ENCODE measurements at places on chromosomes 6 and 20.

DNA sequence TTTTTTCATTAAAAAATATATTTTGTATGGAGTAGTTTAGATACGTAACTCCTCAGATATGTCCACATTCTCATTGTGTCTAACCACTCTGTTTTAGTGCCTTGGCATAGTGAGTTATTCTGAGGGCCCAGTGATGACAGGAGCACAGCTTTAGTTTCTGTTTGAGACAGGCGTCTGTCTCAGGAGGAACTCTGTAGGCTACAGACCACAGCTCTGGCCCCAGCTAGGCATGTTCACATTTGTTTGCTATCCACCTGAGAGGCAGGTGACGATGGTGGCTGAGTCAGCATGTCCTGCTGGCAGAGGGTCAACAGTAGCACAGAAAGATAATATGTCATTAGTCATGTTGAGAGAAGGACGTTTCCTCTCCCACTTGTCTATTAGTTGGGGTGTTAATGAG lies 16.3 kb downstream of the LRRC1 start:
- DNase-seq, result no peak

DNA sequence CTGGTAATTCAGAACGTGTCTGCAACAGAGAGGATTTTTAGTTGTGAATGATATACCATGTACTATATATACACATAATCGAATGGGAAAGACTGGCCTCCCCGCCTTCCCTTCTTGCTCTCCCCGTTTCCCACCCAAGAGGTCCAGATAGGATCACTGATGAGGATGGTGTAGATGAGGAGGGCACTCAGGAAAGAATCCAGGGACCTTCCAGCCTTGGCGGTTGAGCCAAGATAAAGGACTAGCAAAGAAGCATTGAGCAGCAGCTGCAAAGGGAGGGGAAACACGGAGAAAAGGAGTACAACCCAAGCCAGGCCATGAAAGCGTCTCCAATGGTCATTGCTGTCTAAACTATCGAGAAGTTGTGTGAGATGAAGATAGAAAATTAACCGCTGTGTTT lies 84.0 kb upstream of the EXOC2 start:
- no peak for DNase-seq

DNA sequence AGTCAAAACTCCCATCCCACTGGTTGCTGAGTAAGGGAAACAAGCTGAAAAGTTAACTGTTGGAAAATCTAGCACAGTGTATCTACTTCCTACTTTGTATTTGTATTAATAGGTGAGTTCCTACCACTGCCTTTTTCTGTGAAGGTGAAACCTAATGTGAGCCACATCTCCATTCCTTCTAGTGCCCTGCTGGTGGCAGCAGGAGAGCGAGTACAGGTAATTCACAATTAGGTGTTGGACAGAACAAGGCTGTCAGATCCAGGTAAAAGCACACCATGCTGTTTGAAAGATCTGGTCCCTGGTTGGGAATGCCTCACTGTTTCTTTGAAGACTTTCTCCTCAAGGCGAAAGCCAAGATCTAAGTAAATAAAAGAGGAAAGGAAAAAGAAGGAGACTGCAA lies 528.4 kb downstream of the PKHD1 start:
- no peak for DNase-seq

DNA sequence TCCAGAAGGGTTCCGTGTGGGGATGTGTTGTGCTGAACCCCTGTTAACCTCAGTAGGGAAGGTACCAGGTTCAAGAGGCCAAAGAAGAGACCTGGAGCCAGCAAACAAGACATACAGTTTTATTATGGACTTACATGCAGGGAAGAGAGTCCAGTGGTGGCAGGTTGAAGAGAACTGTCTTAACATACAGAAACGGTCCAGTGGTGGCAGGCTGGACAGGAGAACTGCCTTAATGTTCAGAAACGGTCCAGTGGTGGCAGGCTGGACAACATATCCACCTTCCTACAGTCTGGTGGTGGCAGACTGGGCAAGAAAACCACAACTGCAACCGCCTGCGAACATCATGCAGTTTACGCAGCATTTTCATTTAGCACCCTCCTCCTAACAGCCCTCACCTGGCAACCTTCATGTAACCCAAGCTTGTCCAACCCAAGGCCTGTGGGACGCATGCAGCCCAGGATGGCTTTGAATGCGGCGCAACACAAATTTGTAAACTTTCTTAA lies 75.9 kb downstream of the PHACTR3 start:
- DNase-seq, result no peak

Measured in B cell (primary cell).